Effector CD8-positive, alpha-beta T cell (primary cell): ENCODE measurements at places on chromosomes 3 and 15.

- no peak for DNase-seq
These were observed 779.7 kb upstream of the CFAP20DC start for GRCh38 chr3:59829527-59829926.

DNA sequence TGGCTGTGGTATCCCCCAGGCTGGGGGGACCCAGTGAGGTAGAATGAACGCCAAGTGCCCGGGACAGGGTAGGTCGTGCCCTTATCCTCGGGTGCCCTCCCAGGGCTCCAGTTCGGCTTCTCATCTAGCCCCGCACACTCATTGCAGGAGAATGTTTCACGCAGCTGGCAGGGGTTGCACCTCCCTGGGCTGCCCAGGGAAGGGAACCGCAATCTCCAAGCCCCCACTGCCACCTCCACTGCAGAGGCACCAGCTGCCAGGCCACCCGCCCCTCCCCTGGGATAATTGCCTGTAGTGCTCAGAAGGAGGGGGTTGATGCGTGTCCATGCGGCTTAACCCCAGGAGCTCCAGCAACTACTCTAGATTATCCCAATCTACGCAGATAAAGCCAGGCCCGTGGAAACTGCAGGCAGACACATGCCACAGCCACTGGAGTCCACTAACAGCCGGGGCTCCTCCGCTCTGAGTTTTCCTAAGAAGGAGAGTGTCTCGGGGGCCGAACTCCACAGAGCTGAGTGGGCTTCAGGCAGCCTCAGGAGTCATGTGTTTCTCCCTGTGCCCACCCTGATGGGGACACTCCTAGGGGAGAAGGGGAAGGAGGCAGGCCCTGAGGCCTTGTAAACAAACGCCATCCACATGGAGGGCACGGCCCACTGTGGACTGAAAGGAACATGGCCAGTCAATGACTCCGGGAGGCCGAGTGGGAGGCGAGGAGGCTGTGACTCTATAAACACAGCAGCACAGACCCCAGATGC is 137.2 kb upstream of the IQSEC1 start:
- DNase-seq: no peak

DNA sequence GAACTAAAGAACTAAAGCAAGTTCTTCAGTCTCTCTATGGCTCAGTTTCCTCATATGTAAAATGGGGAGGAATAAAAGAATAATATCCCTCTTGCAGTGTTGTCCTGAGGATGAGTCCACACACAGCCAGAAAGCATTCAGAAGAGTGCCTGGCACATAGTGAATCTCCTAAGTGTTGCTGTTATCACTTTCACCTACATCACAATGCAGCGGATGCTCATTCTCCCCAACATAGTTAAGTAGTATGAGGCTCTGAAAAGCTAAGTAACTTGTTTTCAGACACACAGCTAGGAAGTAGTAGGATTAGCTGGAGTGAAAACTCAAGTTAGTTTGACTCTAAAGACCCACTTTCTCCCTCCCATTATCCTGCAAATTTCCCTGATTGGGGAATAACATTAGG is 9.1 kb upstream of the USP3 start:
- no peak for DNase-seq

GRCh38 chr15:101035611-101036010 is 116.5 kb downstream of the LRRK1 start:
- no peak for DNase-seq
